ENCODE measurements at places on chromosomes 11 and 22. TPM values are rescaled to one million over a fixed set of nuclear protein-coding genes. Genes with fewer than 3 reads are reported as not detected.

The KCNK4 gene
- total RNA-seq: not detected

The DEFB131B gene
- total RNA-seq: not detected

The OR51B4 gene
- 0.42 TPM for total RNA-seq

The SHANK3 gene
- 37.1 TPM for total RNA-seq

The NDUFC2 gene
- 146 TPM for total RNA-seq

The DCHS1 gene
- total RNA-seq: 26.0 TPM

The SYTL2 gene
- 254 TPM for total RNA-seq

The CARD16 gene
- 14.3 TPM for total RNA-seq

The NCF4 gene
- total RNA-seq: 27.2 TPM

The OTOG gene
- total RNA-seq: 0.31 TPM

DNA sequence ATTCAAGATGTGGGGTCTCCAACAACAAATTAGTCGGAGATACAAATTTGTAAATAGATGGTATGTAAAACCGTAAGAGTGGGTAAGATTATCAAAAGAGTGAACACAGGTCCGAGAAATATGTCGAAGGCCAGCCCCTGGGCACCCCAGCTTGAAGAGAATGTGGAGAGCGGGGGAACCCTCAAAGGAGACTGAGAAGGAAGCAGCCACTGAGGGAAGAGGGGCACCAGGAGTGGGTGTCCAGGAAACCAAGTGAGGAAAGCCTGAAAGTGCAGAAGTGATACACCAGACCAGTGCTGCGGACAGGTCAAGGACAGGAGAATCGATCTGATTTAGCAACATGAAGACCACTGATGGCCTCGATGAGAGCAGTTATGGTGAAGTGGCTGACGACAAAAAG is 14.4 kb downstream of the APOL5 start:
- DNase-seq: no peak

DNA sequence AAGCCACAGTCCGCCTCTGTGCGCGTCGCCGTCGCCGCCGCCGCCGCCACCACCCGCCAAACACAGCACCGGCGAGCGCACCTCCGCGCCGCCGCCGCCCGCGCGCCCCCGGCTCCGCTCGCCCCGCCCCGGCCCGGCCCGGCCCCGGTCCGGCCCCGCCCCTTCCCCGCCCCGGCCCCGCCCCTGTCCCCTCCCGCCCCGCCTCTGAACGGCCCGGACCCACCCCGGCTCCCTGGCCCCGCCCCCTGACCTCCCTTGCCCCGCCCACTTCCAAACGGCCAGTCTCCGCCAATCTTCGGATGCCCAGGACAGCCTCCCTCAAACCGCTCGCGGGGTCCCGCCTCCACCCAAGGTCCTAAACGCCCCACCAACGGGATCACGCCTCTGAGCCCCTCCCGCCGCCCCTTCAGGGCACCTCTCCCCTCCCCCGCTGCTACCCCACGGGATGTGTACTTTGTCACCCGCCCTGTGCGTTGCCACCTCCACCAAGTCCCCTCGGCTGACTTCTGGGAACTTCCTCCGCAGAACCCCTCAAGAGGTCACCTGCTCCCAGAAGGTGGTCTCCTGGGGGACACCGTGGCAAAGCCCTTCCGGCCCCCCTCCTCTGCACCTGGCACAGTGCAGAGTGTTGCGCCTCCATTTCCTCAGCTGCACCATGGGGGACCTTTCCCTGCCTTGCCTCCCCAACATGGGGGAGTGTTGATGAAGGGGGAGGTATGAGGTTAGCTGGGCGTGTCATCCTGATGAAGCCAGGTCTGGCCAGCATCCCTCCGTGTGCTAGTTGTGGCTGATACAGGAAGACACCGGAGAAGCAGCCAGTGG is at the start of gene KIAA0930:
KIAA0930 (minus strand) TSS at position 85 of the 822 bp plus-strand sequence. CDS start 191 bp downstream, outside the sequence.
- DNase-seq: peak; percentile 86

- no peak for DNase-seq
These were observed 14.7 kb downstream of the LUZP2 start for GRCh38 chr11:24511511-24511910.

GRCh38 chr11:115576606-115577380 is 72.6 kb upstream of the CADM1 start:
- DNase-seq: no peak

- no peak for DNase-seq
These were observed 244.3 kb upstream of the SORL1-AS1 start for GRCh38 chr11:121696931-121697670.

DNA sequence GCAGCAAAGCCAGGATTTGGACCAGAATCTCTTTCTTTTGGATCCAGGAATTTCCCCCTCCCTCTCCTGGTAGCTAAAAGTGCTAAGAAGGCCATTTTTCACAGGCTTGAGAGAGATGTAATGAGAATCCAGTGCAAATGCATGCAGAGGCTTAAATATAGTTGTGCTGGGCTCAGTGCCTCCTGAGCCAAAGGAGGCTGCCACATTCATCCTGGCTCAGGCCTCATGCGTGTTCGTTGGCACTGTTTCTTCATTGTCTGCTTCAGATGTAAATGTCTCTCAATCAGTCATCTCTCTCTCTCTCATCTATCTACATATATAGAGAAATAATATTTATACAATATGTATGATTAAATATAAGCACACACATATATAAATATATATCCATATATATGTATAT is 83.6 kb downstream of the INSC start:
- DNase-seq: no peak

- no peak for DNase-seq
These were observed 69.2 kb upstream of the PRR5 start for GRCh38 chr22:44632541-44633396.

DNA sequence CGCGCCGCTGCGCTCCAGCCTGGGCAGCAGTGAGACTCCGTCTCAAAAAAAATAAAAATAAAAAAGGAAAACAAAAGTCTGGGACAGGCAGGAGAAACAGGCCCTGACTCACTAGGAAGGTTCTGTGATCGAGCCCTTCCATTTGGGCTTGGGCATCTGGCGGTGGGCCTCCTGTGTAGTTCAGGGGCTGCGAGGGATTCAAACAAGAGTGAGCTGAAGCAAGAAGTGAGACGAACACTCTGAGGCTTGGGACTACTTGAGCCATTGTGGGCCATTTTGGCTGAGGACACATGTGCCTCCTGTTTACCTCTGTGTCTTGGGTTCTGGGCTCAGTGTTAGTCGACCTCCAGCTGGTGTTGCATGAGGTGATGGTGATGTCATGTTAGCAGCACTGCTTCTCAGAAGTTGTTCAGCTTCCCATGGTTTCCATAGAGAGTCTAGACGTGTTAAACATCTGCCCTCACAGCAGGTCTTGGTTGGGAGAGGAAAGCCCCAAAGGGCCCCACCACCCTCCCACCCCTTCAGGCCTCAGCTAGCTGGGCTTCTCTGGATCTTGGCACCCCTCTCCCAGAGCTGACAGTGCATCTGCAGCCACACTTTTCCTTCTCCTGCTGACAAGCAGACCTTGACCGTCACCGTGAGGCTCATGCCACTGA is 57.8 kb downstream of the MED15 start:
- no peak for DNase-seq

DNA sequence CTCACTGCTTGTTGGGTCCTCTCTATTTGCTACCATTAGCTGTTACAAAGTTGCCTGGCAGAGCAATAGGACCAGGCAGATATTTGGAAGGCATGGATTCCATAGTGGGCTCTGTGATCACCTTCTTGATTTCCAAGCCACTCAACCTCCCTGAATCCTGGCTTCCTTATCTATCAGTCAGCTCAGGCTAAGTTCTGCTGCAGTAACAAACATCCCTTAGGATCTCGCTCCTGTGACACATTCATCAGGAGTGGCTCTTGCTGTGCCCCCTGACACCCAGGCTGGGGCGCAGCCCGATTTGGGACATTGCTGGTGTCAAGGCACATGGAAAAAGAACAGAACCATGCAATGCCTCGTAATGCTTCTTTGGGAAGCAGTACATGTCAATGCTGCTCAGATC is 503.9 kb downstream of the TBC1D22A start:
- no peak for DNase-seq

DNA sequence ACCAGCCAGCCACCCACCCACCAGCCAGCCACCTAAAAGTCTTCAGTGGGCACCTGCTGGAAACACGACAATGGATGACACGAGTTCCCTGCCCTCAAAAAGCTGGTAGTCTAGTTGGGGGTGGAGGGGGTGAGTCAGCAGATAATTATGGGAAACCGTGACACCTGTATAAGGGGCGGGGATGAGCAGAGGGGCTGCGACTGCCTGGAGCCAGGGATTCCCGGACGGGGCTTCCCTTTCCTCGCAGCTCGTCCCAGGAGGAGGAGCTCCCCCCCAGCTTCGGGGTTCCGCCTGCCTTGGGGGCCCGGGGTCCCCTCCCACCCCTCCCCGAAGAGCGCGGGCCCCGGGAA is 2.3 kb upstream of the RTN4RL2 start:
- peak; percentile 39 for DNase-seq

DNA sequence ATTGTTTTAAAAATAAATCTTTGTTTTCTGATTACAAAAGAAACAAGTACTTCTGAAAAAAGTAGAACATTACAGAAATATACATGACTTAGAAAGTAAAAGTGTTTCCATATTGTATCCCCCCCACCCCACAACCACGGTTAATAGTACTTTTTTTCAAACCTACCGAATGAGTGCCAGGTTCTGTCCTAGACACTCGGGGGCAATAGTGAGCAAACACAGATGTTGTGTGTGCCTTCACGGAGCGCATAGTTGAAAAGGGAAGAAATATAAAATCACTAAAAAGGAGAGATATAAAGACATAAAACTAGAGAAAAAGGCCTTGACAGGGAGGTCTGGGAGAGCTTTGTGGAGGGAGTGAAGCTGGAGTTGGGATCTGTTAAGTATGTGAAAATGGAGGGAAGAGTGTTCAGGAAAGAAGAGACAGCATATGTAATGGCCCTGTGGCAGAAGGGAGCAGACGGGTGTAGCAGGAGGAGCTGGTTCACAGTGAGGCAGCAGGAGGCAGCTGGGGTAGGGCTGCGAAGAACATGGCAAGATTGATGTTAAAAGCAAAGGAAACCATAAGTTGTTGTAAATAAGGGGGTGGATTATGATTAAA is 42.1 kb upstream of the ALX4 start:
- no peak for DNase-seq

GRCh38 chr11:31809857-31810778 is 1.0 kb downstream of the PAX6 start:
- no peak for DNase-seq

- DNase-seq: no peak
These were observed 230.2 kb downstream of the NTM start for GRCh38 chr11:131600628-131601027.

GRCh38 chr11:74702383-74703007 is 28.7 kb downstream of the CHRDL2 start:
- peak; percentile 75 for DNase-seq

GRCh38 chr11:68673991-68674390 is 10.4 kb upstream of the GAL start:
- DNase-seq: no peak

DNA sequence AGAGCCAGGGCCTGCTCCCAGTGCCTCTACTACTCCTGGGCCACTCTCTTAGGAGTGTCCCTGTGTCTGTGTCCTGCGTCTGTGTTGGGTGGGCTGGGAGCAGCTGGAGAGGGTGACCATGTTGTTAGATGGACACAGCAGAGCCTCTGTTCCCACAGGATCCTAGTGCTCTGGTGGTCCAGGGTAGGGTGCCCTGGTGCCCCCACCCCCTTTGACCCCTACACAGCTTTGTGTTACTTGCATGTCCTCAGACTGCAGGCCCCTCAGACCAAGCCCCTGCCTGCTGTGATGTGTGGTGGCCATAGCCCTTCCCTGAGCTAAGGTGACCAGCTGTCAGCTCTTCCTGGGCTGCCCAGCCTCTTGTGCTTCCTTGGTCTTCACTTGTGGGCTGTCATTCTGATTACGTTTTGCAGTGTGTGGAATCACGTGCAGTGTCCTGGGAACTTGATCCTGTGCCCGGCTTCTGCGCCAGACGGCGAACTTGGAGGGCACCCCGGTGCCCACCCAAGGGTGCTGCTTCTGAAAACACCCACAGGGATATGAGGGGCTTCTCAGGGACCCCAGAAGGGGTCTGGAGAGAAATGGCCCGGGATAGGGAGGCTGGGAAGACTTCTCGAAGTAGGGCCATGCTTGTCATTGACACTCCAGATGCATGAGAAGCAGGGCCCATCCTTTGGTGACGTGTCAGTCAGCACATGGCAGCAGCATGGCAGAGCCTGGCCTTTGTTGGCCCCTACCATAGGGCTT is 1.5 kb downstream of the TANGO2 start:
- no peak for DNase-seq

GRCh38 chr11:121715405-121715804 is 262.6 kb upstream of the SORL1-AS1 start:
- no peak for DNase-seq

DNA sequence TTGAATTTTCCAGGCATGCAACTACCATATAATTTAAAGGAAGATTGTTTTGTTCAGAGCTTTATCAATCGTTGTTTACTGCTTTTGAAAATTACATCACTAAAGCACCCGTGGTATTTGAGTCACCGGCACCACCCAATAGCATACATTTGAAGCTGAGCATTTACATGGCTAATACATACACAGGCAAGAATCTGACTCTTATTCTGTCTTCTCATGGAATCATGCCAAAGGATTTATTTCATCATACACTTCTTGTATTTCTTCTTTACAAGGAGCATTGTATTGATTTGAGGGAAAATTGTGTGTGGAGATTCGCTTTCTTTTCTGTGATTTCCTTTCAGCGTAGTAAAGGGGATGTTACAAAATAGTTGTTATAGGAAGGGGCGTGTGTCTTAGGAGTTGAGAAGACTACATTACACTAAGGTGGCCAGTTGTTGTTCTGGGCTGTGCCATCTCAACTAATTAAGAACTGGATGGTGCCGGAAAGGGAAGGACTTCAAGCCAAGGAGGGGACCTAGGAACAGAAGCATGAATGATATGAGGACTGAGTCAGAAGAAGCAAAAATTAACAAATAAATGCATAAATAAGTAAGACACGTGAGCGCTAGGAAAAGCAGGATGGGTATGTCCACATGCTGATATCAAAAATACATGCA is 12.9 kb upstream of the CD3E start:
- no peak for DNase-seq

- DNase-seq: no peak
These were observed 631 bp upstream of the C22orf39 start for GRCh38 chr22:19448076-19448607.

DNA sequence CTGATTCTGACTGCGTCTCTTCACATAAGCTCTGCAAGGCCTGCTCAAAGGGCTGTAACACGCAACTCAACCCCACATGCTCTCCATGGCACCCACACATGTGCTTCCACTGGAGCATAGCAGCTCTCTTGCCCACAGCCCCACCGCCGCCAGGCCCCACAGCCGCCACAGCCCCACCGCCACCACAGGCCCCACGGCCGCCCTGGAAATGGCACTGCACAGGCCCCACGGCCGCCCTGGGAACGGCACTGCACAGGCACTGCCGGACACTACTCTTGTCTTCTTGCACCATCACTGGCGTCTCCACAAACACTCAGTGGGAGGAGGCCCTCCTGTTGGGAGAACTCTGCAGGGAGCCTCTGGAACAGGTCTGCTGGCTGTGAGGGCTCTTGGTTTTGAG is 8.6 kb downstream of the MOB2 start:
- no peak for DNase-seq
